ENCODE measurements at places on chromosomes 7 and 10.
A peak's percentile ranks its signal among the peaks of the same experiment; 100 is the strongest.

DNA sequence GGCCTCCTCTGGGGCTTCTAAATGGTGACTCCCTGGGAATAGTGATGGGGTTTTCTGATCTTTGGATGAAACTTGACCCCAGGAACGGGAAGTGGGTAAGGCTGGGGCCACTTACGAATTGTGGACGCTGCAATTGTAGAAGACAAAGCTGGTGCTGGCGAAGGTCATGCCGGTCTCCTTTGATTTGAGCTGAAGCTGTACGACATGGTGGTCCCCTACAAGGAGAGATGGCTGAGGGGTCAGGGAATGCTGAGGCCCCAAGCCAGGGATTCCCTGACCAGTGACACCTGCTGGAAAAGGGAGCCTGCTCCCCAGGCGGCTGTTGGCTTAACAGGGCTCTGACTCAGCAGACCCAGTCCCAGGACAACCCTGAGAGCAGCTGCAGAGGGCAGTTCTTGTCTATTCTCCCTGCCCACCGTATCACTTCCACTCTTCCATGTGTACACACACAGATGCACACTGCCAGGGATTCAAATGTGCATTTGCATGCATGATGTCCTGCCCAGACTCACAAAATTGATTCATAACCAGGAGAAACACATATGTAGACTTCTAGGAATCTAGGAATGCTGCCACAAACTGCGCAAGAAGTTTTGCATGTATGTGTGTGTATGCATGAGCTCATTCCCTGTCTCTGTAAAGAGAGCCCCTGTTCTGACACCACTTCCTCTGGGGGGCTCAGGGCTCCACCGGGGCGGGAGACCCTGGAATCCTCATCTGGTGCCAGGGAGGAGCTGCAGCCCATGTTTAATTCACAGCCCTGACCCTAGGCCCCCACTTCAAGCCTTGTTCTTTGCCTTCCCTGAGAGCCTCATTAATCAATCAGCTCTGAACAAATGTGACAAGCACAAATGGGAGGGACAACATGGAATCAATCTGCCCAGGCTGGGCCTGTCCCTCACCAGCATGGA is 350.0 kb downstream of the PLXNA4 start:
- DNase-seq, result no peak

- DNase-seq, result no peak
Measured at GRCh38 chr10:53537508-53537907, 764.9 kb upstream of the MBL2 start.

DNA sequence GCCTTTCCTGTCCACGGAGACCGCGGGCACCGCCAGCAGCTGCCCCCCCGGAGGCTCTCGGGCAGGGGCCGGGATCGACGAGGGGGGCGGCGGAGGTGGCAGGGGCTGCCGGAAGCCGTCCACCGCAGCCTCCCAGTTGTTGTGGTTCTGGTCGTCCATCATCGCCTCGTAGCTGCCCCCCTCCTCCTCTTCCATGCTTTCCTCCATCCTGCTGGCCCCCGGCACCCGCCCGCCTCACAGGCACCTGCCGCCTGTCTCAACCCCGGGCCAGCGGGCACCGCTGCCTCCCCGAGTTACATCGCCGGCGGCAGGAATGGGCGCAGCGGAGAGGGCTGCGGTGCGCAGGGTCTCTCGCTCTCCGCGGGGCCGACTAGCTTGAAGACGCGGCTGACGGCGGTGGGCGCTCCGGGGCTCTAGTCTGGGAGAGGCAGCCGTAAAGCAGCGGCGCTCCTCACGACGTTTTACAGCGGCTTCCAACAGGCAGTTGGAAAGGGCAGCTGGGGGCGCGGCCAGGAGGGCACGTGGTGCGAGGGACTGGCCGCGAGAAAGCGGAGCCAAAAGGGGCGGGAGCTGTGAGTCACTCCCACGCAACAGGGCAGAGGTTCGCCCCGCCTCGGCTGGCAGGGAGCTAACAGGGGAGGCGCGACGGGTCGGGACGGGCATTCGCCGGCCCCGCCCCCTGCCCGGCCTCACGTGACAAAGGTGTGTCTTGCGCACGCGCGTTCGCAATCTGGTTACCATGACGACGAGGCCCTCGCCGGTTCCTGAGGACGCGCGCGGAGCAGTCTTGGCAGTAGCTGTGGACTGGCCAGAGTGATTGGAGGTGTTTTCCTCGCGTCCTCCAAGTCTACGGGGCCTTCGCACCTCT is at the start of gene CACUL1:
CACUL1 (minus strand) TSS at position 415 of the 868 bp plus-strand sequence; CDS start at position 207, 208 bp downstream.
- DNase-seq, result peak; percentile 91

DNA sequence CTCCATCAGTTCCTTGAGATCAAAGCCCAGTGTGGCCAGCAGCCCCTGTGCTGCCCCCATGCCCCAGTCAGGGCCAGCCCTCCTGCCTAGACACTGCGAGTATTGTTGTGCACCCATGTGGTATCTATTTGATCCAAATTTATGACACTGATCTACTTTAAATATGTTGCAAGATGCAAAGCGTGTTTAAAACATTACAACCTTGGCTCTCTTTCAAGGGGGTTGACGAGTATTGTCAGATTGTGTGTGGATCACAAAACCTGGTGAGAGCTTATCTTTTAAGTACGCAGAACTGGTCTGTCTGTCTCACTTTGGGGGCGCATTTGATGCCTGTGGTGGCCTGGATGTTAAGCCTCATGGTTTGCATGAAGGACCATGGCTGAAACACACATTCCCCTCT is 108.9 kb downstream of the COL13A1 start:
- no peak for DNase-seq

GRCh38 chr10:2929480-2930258 is 137.7 kb upstream of the PFKP start:
- DNase-seq, result no peak

GRCh38 chr7:90311175-90311574 is 9.9 kb downstream of the FAM237B start:
- DNase-seq, result no peak

GRCh38 chr7:26993816-26994810 is 101.7 kb downstream of the HOXA1 start:
- peak; percentile 33 for DNase-seq

- DNase-seq, result peak; percentile 49
Measured at GRCh38 chr7:35754741-35755140, 46.1 kb upstream of the SEPTIN7 start.

GRCh38 chr7:70153933-70154332 is 555.7 kb downstream of the AUTS2 start:
- no peak for DNase-seq

GRCh38 chr7:96004578-96004977 is 232.2 kb downstream of the DYNC1I1 start:
- DNase-seq, result no peak

DNA sequence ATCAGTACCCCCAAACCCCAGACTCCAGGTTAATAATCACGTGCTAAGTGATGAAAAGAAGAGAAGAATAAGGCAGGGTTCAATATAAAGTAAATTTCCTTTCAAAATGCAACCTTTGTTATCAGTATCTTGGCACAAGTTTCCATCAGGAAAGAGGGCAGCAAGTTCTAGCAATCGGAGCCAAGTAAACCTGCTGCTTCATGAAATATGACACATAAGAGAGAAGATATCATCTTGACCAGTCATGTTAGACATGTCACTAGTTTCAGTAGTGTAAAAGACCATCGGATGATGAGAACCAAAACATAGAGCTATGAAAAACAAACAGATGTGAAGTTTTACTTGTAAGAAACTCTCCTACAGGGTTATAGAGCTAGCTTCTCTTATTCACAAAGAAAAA is 44.0 kb downstream of the AASS start:
- no peak for DNase-seq

GRCh38 chr7:151551820-151552219 is 32.1 kb upstream of the RHEB start:
- no peak for DNase-seq

- no peak for DNase-seq
Measured at GRCh38 chr10:127279334-127279774, 83.0 kb upstream of the INSYN2A start.

DNA sequence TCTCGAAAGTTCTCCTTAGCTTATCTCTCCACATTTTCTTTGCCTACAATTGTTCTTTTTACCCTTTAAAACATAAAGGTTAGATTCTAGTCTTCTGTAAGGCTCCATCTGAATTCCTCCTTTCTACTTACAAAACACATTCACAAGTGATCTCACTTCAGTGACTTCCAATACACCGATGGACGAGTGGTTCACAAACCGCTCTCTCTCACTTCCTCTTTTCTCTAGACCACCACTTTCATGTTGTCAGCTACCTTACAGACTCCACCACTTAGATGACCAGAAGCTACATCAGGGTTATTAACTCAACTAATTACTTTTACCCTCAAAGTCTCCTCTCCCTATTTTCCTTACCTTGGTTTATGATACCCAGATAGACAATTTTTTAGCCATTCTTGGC is 11.8 kb downstream of the MET start:
- no peak for DNase-seq

GRCh38 chr7:16564909-16565426 is 38.3 kb downstream of the LRRC72 start:
- DNase-seq, result peak; percentile 53

DNA sequence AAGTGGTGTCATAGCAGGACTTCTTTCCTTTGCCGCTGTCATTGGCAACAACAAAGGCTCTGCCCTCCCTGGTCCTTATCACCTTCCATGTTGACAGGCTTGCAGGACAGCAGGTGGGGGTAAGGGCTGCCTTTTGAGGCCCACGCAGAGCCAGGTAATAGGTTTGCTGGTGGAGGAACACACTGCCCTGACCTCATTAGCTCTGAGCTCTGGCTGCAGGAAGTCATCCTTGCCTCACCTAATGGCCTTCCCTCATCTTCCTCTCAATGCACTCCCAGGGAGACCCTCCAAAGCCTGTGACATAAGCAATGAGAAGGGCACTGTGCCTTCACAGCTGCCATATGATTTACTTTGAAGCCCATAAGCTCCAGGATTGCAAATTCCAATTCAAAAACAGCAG is 1205.2 kb upstream of the AUTS2 start:
- DNase-seq, result no peak

DNA sequence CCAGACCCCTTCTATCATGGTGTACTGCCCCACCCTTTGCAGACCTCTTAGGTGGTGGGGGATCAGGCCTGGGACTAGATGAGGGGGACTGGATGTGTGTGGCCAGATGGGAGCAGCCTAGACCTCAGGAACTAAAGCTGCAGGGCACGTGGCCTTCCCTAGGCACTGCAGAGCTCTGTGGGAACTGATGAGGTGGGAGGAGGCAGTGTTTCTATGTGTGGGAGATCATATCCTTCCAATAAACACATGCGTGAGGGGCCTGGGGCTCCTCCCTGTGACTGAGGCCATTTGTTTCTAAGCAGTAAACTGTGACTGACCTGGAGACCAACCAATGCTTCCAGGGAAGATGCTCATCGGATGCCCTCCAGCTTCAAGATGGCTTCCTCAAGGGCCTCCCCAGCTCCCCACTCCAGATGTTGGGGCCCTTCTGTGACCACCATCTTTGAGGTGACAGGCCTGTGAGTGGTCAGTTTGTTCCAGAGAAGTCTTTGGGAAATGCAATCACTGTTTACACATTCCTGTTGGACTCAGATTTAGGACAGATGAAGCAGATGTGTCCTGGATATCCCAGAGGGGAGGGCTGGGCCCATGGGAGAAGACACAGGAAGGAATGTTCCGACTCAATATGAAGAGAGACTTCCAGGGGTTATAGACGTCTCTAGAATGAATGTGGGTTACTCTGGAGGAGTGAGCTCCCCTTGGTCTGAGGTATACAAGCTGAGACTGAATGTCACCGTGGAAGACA is 23.6 kb upstream of the ZCCHC24 start:
- no peak for DNase-seq

GRCh38 chr7:27345164-27345887 is 102.7 kb downstream of the EVX1 start:
- DNase-seq, result no peak

- DNase-seq, result no peak
Measured at GRCh38 chr10:2076528-2076927, 339.2 kb upstream of the ADARB2 start.

DNA sequence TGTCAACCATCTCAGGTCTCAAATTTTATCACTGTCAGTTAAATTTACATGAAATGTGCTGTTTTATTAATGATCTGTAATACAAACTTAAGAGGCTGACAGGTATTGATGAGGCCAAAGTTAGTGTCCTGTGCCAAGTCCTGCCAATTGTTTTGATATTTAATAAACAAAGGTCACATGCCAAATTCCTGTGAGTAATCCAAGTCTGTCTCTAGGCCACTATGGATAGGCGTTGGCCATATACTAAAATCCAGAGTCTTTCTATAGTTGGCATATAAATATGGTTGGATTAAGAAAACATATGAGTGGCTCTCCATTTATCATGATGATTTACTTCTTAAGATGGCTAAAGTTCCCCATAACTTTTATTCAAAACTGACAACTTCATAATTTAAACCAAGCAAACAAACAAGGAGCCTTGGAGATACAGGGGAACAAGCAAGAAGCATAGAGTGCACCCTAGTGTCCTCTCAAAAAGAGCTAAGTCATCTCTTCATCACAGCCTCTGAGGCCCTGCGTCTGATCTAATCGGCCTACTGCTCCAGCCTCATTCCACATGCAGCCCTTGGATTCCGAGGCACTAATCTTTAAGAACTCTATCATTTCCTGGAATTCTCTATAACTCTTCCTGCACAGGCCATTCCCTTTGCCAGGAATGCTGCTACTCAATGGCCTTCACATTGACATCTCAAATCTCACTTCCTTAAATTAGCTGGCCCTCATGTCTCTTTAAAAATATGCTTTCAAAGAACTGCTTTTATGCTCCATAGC is 32.7 kb upstream of the NRCAM start:
- no peak for DNase-seq

- DNase-seq, result no peak
Measured at GRCh38 chr7:36019538-36019937, 133.5 kb upstream of the EEPD1 start.

- DNase-seq, result no peak
Measured at GRCh38 chr10:126060261-126060931, 164.0 kb downstream of the FANK1 start.

DNA sequence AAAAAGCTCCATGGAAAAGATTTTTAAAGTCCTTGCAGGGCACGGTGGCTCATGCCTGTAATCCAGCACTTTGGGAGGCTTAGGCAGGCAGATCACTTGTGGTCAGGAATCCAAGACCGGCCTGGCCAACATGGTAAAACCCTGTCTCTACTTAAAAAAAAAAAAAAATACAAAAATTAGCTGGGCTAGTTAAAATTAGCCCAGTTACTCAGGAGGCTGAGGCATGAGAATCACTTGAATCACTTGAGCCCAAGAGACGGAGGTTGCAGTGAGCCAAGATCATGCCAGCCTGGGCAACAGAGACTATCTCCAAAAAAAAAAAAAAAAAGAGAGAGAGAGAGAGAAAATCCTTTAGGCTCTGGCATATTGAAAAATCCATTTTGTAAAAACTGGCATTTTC is 61.9 kb downstream of the CCDC6 start:
- no peak for DNase-seq

- peak; percentile 33 for DNase-seq
Measured at GRCh38 chr7:28096713-28097112, 83.9 kb downstream of the JAZF1 start.

- DNase-seq, result no peak
Measured at GRCh38 chr7:15681631-15682030, 4.9 kb downstream of the MEOX2 start.

GRCh38 chr7:107690611-107691010 is 30.0 kb downstream of the SLC26A4 start:
- peak; percentile 86 for DNase-seq

- no peak for DNase-seq
Measured at GRCh38 chr10:66828957-66829356, 96.9 kb upstream of the LRRTM3 start.
